ENCODE measurements at places on chromosomes 2 and 18.

DNA sequence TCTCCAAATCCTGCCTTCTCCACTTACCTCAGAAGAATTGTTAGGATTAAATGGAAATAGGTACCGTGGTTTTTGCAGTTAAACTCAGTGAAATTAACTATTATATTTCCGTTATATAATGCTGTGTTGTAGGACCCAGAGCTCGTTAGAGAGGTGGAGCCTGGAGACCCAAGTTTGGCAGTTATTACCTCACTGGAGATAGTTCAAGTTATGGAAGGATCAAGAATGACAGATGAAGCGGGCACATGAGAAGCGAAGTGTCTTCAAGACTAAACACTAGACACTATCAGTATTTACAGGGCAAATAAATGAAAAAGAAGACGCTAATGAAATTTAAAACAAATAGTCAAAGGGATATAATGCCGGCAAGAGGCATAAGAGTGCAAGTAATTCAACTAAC lies 866 bp downstream of the CWC22 start:
- no peak for DNase-seq

DNA sequence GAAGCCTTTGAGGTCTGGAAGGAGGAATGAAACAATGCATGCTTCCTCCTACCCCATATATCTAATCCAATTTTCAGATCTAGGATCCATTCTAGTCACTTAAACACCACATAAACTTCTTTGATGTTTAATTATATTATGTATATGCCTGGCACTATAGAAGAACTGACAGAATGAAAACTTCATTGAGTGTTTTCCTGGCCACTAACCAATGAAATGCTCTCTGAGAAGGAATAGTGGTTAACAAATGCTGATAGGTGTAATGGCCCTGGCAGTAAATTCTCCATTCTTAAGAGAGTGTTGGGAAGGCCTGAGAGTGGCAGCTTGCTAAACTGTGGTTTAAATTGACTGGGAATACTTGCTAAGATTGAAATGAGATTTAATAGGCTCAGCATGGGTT lies 710.0 kb downstream of the LRRTM4 start:
- DNase-seq, result no peak

GRCh38 chr2:199989822-199990221 lies 34.4 kb downstream of the MAIP1 start:
- no peak for DNase-seq

DNA sequence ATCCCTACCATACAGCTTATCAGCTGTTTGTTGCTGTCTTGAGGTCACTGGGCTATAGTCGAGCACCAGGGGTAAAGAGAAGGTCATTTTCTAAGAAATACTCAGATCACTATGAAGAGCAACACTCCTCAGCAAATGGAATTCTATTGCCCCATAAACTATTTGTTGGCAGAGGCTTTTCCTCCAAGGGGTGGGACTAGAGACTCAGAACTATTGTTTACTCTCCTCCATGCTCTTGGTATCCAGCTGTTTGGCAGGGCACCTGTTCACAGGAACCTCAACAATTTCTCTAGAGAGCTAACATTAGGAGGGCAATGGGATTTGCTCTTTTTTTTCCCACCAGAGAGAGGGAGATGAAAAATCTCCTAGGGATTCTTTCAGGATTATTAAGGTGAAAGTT lies 249.1 kb upstream of the SPRED2 start:
- no peak for DNase-seq

DNA sequence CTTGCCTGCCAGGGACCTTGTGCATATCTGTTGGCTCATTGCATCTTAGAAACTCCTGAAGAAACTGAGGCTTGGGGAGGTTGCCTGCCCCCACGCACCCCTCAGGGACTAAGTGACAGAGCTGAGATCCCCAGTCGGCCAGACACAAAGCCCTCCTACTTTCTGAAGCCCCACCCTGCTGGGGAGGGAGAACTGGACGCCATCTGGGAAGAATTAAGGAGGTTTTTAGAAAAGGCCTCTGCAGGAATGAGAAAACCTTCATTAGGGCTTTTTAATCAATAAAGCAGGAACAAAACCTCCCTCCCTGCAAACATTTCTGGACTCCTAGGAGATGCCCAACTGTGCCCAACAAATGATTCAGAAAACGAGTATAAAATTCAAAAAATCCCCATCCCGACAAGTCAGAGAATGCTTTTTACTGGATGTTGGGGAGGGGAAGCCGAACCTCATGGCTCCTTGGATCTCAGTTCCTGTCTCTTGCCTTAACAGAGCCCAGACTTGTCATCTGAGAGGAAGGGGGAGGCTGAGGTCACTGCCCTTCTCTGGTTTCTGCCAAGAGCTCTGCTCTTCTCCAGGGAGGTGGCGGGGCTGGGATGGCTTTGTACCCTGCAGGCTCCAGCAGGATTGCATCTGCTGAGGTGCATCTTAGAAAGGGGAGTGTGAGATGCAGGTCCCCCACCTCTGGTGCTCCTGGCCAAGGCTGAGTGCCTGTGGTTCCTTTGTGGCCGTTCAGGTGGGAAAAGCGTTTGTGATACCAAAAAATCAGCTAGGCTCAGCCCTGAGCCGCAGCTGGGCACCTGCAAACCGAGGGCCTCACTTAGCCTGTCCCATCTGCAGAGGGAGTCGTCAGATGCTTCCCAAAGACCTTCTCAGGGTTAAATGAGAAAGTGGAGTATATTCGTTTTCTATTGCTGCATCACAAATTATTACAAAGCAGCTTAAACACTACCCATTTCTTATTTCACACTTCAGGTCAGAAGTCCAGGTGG lies 142.4 kb downstream of the ZFP36L2 start:
- DNase-seq, result no peak

- DNase-seq, result no peak
Observed at GRCh38 chr2:72920318-72921087, 3.2 kb downstream of the EMX1 start.

DNA sequence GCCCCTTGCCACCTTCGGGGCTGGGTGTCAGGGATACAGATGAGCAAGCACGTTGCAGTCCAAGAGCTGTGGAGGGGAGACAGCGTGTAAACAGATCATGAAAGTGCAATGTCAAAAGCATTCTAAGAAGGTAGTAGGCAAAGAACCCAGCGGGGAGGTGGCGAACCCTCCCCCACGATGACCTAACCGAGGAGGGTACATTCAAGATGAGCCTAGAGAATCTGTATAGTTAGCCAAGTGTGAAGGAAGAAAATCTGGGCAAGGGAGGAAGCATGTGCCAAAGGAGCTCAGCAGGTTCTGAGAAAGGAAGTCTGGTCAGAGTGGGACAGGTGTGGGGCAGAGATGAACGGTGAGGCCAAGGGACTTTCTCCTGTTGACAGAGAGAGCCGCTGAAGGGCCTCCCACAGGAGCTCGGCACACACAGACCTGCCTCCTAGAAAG lies 106.9 kb downstream of the SP3 start:
- no peak for DNase-seq

DNA sequence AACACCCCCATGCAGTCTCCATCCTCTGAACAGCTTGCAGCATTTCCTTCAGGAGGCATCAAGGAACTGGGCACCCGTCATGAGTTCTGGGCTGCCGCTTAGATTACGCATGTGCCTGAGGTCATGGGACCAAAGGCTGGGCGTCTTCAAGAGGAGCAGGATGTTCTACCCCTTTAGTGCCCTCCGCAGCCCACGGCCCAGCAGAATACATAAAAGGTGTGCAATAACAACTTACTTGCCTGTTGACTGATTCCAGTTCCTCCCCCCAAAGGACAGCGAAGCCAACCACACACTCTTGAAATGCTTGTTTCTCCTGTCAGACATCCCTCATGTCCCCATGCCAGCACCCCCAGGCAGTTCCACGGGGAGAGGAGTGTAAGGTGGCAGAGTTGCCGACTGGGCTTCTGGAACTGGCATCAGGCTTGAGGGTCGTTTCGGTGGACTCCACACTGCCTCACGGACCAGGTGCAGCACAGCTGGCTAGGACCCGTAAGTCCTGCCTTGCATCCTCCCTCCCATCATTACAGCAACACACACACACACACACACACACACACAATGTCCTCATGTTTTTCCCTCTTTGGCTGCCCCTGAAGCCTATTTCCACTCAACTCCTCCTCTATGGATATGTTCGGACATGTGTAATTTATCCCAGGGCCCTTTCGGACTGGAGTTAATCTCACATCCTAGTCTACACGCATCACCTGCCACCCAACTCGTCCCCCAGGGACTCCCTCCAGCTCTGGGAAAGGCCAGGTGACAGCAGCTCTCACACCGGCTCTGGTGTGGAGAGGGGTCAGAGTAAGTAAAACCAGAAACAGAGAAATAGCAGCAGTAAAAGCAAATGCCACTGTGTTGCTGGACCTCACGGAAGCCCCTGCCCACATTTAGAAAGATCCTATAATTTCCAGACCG lies 200.7 kb downstream of the BCL11A start:
- no peak for DNase-seq

GRCh38 chr2:106030287-106031268 lies 163.5 kb downstream of the UXS1 start:
- no peak for DNase-seq

- DNase-seq, result no peak
Observed at GRCh38 chr2:31148514-31148913, 10.3 kb upstream of the GALNT14 start.

GRCh38 chr2:149029307-149029965 lies 9.1 kb upstream of the LYPD6B start:
- DNase-seq, result no peak

GRCh38 chr2:70516596-70516995 lies 37.0 kb downstream of the TGFA start:
- DNase-seq, result no peak

DNA sequence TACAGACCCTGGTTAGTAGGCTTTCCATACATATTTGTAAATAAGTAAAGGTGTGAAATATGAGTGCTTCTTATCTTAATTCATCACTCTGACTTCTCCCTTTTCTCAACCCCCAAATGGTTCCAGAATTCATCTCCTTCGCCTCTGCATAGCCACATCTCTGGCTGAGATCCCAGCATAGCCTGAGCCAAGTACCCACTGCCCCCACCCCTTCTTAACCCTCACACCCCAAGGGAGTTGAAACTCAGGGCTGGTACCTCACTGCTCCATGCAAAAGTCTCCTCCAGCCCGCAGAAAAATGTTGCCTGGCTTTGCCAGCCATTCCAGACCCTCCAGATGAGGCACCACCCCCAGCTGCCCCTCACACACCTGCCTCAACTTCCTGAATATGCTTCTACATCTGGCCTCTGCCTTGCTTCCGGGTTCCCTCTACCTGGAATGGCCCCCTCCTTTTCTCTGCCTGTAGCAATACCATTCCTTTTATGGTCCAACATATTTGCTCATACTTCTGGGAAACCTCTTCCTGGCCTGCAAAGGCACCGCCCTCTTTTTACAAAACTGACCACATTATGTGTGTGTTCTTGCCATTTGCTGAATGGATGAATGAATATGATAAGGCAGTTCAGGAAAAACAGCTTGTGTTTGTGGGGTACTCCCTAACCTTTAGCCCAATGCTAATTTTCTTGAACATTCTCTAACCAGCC lies 112.8 kb downstream of the CELF4 start:
- DNase-seq, result no peak

DNA sequence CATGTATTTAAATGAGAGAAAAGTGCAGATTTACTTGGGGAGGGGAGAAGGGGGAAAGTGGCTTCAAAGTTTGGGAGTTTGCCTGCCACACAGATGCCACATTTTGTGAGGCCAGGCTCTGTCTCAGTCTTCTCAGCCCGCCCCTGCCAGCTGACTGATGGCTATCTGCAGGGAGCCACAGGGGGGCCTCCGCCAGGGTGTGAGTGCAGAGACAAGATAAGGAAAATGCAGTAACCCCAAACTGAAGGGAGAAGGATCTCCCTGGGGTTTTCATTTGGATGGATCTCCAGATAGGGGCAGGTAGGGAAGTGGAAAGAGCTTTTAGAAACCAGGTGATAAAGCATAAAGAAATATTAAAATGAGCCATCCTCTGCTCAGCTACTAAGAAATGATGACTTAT lies 128.8 kb downstream of the ZNF521 start:
- no peak for DNase-seq

DNA sequence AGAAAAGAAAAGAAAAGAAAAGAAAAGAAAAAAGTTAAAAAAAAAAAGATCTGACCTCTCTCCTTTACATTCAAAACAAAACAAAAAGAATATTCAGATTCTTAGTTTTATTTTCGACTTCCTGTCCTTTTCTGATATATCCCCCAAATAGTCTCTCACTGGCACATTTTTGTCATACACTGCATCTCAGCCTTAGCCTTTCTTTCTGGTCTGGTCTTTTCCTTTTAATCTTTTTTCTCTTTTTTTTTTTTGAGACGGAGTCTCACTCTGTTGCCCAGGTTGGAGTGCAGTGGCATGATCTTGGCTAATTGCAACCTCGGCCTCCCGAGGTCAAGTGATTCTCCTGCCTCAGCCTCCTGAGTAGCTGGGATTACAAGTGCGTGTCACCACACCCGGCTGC lies 1.6 kb upstream of the RIOK3 start:
- no peak for DNase-seq

DNA sequence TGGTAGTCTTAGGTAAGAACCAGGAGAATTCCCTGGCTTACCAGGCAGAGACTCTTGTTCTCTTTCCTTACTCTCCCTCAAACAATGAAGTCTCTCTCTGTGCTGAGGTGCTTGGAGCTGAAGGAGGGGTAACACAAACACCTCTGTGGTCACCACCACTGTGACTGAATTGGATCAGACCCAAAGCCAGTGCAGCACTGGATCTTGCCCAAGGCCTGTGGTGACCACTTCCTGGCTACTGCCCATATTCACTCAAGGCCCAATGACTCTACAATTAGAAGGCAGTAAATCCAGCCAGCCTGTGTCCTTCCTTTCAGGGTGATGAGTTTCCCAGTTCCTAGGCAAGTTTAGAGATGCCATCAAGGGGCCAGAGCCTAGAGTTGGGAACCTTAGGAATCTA lies 706.8 kb downstream of the SLC4A3 start:
- no peak for DNase-seq

GRCh38 chr2:21392649-21393048 lies 268.9 kb downstream of the TDRD15 start:
- no peak for DNase-seq

- DNase-seq, result no peak
Observed at GRCh38 chr18:1965016-1965415, 606.3 kb downstream of the METTL4 start.

- no peak for DNase-seq
Observed at GRCh38 chr2:160906878-160907277, 253.3 kb upstream of the TANK start.

DNA sequence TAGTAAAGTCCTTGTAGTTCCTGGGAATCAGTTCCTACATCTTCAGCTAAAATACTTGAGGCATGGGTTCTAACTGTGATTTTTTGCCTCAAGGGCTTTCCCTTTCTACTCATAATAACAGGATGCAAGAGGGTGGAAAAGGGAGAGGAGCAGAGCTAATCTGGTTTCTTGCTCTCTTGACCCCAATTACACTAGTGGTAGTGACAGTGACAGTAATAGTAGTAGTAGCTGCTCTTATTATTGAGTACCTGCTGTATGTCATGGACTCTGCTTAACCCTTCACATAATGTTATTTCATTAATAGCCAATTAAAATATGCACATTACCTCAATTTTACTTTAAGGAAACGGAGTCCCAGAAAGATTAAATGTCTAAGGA lies 214.8 kb upstream of the HNRNPA3 start:
- DNase-seq, result no peak

DNA sequence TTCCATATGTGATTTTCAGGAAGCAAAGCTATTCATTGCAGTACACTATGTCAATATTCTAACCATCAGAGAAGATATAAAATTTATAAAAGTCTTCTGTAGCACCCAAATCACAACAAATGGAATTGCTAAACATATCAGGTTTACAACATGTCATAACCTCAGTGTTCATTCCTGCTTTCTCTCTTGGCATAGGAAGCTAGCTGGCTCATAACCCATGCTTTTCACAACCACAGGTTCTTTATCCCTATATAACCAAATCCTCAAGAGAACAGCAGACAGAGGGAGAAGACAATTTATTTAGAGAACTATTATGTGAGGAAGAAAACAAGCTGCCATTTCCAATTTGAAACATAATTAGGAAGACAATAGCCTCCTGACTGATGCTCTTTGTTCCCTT lies 997.0 kb upstream of the ACVR2A start:
- DNase-seq, result no peak
